ENCODE measurements at places on chromosomes 3 and 15.

- H3K4me3 ChIP-seq = peak overlapping the region; percentile 13
- H3K4me1 ChIP-seq = peaks cover 72% of the 10 kb centered on the region
- peak overlapping the region; percentile 80 for H3K27ac ChIP-seq
- DNase-seq = no peak
Observed at GRCh38 chr15:40092256-40092978, 16.3 kb downstream of the BMF start.

GRCh38 chr3:117499189-117499870, 789.8 kb downstream of the TUSC7 start:
- no peak overlapping the region for H3K27ac ChIP-seq
- DNase-seq = no peak
- no peaks in the 10 kb centered on the region for H3K4me1 ChIP-seq
- H3K27me3 ChIP-seq = no peaks in the 10 kb centered on the region

DNA sequence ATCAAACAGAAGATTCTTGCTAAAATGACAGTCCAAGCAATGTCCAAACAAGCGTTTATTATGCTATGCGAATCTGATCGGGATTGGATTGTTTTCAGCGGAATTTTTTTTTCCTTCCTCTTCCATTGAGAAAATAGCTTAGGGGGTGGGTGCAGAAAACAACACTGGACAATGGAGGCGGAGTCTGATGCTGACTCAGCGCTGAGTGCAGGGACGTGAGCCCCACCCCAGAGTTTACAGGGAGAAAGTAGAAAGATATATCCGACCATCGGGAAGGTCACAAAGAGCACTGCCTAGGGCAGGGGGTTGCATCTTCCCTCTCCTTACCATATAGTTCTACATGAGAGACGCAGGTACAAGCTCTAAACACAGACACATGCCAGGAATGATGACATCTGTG, 117.0 kb downstream of the FOXP1 start:
- no peaks in the 10 kb centered on the region for H3K36me3 ChIP-seq
- H3K4me1 ChIP-seq = peaks cover 6% of the 10 kb centered on the region
- no peak for DNase-seq
- no peaks in the 10 kb centered on the region for H3K27me3 ChIP-seq
- no peak overlapping the region for H3K4me3 ChIP-seq

GRCh38 chr3:40024526-40024925, 215.1 kb downstream of the MYRIP start:
- DNase-seq = no peak
- H3K4me3 ChIP-seq = no peak overlapping the region
- no peaks in the 10 kb centered on the region for H3K36me3 ChIP-seq
- H3K27me3 ChIP-seq = no peaks in the 10 kb centered on the region
- no peak overlapping the region for H3K27ac ChIP-seq

DNA sequence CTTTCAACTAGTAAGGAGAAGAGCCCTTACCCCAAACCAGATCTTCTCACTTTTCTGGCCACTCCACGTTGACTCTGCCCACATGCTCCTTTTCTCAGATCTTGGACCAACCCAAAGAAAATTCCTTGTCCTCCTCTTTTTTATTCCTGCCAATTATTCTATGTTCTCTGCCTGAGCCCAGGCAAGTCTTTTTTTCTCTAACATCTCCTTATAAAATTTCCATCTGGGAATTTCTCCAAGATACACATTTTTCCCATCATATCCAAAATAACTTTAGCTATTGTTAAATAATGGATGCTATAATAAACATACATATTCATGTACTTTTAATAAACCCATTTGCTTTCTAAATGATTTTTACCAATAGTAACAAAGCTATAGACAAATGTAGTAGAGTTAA, 726.0 kb upstream of the ZNF385D start:
- H3K27me3 ChIP-seq = no peaks in the 10 kb centered on the region
- H3K36me3 ChIP-seq = no peaks in the 10 kb centered on the region
- no peak overlapping the region for H3K4me3 ChIP-seq
- no peak for DNase-seq
- no peaks in the 10 kb centered on the region for H3K4me1 ChIP-seq

DNA sequence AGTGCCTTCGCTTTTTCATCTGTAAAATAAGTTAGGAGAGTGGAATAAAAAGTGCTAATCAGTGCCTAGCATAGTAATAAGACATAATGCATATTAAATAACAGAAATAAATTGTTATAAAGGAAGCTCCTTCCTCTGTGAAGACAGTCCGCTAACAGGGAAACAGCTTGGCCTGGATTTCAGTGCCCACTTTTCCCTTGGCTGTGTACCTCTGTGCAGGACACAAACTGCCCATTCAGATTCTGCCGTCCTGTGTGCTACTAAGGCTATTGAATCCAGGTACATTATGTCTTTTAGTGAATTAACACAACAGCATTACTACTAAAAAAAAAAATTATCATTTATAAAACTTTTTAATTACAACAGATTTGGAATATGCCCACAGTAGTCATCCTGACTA, 90.7 kb downstream of the TBL1XR1 start:
- H3K36me3 ChIP-seq = no peaks in the 10 kb centered on the region
- no peak for DNase-seq

GRCh38 chr3:128083980-128084674, 31.9 kb downstream of the SEC61A1 start:
- no peaks in the 10 kb centered on the region for H3K27me3 ChIP-seq
- no peak overlapping the region for H3K4me3 ChIP-seq
- DNase-seq = no peak
- H3K27ac ChIP-seq = no peak overlapping the region
- no peaks in the 10 kb centered on the region for H3K4me1 ChIP-seq

DNA sequence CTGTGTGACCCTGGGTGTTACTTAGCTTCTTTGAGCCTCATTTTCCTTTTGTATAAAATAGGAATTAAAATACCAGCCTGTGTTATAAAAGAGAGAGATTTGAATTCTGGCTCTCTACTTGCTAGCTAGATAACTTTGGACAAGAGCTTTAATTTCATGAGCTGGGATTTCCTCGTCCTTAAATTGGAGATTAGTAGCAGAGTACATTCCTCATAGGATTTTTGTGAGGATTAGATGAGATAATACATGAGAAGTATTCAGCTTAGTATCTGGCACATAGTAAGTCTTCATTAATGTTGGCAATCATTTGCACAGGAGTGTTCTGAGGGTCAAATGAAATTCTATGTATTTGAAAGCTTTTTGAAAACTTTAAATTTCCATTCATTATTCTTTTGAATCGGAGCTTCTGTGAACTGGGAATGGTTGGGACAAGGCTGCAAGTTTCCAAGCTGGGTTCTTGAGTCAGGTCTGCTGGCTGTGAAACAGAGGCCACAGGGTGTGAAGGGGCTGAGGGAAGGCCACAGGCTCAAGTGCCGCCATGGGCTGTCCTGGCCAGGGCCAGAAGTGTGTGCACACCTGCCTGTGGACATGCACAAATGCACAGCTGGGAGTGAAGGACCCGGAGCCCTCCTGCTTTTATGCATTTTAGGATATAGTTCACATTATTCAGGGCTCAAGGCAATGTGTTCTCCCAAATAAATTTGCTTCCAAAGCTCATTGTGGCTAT, 17.2 kb downstream of the ALPK3 start:
- H3K27ac ChIP-seq = no peak overlapping the region
- no peak overlapping the region for H3K4me3 ChIP-seq
- no peaks in the 10 kb centered on the region for H3K36me3 ChIP-seq
- H3K4me1 ChIP-seq = no peaks in the 10 kb centered on the region
- no peaks in the 10 kb centered on the region for H3K27me3 ChIP-seq

- H3K4me3 ChIP-seq = no peak overlapping the region
- no peak for DNase-seq
- peaks cover 25% of the 10 kb centered on the region for H3K4me1 ChIP-seq
- H3K36me3 ChIP-seq = no peaks in the 10 kb centered on the region
- H3K27me3 ChIP-seq = no peaks in the 10 kb centered on the region
Observed at GRCh38 chr3:46361408-46362283, 7.7 kb downstream of the CCR2 start.

DNA sequence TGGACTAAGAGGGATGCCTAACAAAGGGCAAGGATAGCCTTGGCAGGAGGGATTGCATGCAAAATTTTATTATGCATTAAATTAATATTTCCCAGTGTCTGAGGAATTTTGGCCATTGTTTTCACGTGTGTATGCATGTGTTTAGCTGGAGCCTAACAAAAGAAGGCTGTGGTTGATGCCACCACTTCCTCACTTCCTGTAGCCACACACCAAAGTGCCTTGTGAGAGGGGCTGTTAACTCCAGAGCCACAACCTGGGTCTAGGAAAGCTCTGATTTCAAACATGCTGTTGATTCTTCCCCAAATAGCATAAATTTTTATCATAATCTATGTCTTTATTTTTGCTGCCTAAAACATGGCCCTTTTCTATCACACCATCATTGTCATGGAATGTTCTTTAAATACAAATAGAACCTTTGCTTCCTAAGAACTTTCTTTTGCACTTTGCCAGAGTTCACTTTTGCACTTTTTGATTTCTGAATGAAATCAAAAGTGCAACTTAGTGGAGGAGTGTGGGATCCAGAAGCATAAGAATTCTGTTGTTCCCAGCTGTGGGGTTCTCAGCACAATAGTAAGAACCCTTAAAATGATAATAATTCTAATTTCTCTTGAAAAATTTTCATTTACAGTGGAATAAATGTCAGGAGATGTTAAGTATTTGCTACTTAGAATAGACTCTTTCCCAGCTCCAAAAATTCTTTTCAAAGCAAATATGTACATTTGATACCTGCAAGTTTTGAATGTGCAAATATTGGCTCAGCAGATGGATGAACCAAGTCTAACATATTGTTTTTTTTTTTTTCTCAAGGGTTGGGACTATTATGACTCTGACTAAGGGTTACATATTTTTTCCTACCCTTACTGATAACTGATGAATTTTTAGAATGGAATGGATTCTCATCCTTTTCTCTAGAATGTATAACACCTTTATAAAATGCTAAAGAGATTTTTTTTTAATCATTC, 35.6 kb upstream of the SPTSSB start:
- no peaks in the 10 kb centered on the region for H3K36me3 ChIP-seq
- no peaks in the 10 kb centered on the region for H3K27me3 ChIP-seq
- no peak for DNase-seq
- H3K4me1 ChIP-seq = peaks cover 6% of the 10 kb centered on the region
- no peak overlapping the region for H3K4me3 ChIP-seq

DNA sequence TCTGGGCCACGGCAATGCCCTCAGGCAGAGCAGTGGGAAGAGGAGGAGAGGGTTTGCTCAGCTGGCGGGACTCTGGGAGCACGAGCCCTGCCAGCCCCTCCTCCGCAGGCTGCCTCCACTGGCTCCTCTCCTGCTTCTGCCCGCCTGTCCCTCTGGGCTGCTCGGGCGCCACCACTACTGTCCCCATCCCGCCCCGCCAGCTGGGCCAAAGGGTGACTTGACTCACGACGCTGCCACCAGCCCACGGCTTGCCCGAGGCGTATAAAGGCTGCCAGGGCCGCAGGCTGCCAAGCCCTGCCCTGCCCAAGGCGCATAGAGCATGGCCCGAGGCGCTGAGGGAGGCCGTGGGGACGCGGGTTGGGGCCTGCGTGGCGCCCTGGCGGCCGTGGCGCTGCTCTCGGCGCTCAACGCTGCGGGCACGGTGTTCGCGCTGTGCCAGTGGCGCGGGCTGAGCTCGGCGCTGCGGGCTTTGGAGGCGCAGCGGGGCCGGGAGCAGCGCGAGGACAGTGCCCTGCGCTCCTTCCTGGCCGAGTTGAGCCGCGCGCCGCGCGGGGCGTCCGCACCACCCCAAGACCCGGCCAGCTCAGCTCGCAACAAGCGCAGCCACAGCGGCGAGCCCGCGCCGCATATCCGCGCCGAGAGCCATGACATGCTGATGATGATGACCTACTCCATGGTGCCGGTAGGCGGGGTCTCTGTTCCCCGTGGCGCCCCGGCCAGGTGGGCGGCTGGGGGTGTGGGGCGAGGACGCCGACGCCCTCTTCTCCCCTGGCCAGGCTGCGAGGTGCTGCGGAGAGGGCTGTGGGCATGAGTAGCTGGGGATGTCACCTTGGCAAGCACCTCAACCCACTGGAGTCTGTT, at the start of gene GLDN:
Gene GLDN (plus strand): TSS at position 290 of the 861 bp plus-strand sequence. CDS start 30 bp downstream, at position 320.
- peaks cover 22% of the 10 kb centered on the region for H3K4me1 ChIP-seq
- H3K36me3 ChIP-seq = no peaks in the 10 kb centered on the region
- DNase-seq = peak; percentile 77
- peak within 1 kb of the TSS; percentile 69 for H3K27ac ChIP-seq
